ENCODE measurements at places on chromosomes 2 and 18.

DNA sequence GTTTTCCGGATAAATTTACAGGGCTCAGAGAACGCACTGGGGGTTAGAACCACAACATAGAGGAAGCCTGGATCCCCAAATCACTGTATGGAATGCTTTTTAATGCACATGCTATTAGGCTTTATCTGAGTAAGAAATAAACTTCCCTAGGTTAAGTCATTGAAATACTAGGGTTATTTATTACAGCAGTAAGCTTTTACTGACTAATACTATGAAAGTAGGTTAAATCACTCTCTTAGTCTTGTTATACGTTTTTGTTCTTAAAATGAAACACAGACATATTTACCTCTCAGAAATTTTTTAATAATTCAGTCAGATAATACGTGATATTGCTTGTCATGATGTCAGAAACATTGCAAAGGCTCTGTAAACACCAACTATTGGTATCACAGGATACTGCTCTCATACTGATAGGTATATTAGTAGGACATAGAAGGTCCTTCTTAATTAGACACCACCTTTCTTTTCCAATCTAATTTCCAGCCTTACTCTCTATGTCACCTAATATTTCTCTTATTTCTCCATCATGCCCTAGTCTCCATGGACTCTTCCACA is 162.7 kb upstream of the NYAP2 start:
- DNase-seq: no peak

GRCh38 chr2:34815052-34815741 is 1216.1 kb upstream of the FAM98A start:
- no peak for DNase-seq

GRCh38 chr2:46615986-46616485 is 136.7 kb downstream of the TMEM247 start:
- no peak for DNase-seq

DNA sequence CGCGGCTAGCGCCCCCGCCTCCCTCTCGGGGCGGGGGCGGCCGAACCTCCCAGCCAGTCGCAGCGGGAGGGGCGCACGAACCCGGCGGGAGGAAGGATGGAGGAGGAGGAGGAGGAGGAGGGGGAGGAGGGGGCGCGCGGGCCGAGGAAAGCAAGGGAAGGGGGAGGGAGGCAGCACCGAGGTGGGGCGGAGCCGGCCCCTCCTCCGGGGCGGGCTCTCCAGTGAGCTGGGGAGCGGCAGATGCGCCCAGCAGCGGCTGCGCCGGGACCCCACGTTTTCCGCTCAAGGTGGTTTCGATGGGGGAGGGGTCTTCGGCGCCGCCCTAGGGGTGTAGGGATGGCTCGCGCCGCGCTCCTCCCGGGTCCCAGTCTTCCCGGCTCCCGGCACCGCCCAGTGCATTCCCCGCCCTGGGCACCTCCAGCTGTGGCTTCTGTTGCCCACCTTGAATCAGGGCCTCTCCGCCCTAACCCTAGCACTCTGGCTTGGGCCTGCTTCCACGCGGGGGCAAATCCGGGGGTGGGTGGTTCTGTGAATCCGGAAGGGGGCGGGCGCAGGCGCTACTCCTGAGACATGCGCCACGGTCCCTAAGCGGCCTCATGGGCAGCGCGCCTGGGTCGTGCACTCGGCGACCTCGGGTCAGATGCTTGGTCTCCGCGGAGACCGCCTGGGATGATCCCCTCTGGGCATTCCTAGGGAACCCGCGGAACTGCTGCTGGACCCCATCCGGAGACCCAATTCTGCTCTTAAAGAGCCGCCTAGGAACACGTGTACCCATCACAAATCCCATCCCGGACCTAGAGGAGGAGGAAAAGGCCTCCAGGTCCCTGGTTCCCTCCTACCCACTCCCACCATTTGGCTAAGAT is at the start of gene FBXO41:
Gene FBXO41 (minus strand): TSS at position 183 of the 863 bp plus-strand sequence. CDS start 14,848 bp downstream, outside the sequence.
- peak; percentile 82 for DNase-seq

- no peak for DNase-seq
Measured at GRCh38 chr2:225597911-225598310, 198.4 kb downstream of the NYAP2 start.

DNA sequence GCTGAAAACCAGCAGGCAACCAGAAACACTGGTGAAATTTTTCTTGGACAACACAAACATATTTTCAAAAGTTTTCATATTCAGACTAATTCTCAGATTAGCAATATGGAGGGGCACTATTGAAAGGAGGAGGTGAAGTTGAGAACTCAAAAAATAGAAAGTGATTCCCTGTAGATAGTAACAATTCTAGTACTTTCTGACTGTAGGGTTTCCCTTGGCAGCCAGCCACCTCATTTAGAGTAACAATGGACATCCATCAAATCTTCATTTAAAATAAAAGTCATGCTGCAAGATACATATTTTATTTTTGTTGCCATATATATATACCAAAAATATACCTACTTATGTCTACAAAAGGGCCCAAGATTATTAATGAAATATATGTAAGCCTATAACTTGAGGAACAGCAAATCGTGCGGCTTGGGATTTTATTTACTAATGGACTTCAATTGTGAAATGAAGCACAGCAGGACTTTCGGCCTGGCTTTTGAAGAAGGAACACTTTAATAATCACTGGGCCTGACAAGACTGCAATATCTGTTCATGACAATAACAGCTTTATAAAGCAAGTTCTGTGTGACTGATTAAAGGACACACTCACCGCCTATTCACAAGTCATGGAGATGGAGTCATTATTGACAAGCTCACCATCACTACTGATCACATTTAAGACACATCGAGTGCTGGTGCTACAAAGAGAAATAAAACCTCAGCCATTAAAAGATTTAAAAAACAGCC is 6.8 kb upstream of the NR4A2 start:
- no peak for DNase-seq

DNA sequence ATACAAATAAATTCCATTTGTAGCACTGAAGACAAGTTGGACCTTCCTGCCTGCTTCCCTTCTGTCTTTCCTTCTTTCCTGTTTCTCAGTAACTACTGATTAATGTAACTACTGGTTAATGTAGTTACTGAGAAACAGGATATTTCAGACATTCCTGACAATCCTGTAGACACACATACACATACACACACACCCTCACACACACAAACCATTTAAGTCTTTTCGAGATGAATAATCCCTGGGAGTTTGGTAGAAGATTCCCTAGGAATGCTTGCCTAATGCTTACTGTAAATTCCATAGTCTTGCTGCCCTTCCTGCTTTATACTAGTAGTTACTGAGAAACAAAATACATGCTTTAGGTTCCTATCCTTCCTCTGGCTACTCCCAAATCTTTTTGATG is 83.9 kb downstream of the PIK3C3 start:
- no peak for DNase-seq

GRCh38 chr18:3425446-3425845 is 24.5 kb upstream of the TGIF1 start:
- DNase-seq: no peak

DNA sequence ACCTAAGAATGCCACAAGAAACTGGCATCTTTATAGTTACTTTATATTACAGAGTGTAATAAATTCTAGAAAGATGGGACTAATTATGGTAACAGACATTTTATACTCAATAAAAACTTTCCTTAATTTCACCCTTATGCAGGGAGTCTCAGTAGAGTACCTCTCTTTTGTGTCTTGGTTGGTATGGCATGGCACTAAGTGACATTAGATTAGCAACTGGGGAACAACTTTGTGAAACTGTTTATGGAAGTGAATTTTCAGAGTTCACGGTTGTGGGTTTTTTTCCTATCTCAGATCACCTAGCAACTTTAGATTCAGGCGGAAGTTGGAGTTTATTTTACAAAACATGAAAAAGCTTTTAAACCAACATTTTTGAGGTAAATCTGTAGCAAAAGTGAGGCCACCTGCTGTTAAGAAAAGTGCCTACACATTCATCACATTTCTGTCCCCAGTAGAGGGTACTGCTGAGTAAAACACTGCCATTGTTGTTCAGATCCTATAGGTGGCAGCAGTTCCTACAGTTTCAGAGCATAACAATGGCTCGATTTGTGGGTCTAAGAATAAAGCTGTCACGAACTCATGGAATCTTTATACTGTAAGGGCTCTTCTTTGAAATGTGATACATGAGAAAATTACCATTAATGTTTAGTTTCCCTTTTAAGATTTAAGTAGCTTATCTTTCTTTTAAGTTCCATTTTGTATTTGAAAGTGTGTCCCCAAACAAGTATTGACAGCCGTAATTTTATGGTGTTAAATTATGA is 117.6 kb downstream of the CAMKMT start:
- peak; percentile 25 for DNase-seq

DNA sequence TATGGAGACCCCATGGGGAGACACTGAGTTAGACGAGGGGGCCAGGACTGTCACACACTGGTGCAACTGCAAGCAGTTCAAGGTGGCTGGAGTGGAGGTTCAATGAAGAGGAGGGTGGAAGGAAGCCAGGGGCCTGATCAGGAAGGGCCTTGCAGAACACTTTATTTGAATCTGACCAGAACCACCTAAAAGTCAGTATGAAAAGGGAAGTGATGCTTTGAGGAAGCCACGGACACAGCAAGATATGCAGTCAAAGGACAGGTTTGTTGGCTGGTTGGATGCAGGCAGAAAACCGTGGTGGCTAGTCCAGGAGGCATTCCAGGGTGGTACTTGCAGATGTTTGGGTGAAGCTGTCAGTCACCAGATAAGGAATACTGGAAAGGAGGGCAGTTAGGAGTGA is 3.5 kb upstream of the FAM124B start:
- no peak for DNase-seq

DNA sequence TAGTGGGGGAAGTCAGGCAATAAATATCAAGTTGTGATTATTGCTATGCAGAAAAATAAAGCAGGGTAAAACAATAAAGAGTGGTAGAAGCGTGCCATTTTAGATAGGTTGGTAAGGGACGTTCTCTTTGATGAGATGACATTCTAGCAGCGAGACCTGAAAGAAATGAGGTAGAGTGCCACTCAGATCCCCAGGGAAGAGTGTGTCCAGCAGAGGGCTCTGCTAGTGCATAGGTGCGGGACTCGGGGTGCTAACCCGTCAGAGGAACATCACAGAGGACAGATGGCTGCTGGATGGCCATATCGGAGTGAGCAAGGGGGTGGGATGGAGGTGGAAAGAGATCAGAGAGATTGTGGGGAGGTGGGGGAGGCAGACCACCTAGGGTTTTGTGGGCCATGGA is 16.3 kb upstream of the GTF2A1L start:
- DNase-seq: no peak

GRCh38 chr2:173747035-173747434 is 218.1 kb downstream of the SP3 start:
- no peak for DNase-seq

DNA sequence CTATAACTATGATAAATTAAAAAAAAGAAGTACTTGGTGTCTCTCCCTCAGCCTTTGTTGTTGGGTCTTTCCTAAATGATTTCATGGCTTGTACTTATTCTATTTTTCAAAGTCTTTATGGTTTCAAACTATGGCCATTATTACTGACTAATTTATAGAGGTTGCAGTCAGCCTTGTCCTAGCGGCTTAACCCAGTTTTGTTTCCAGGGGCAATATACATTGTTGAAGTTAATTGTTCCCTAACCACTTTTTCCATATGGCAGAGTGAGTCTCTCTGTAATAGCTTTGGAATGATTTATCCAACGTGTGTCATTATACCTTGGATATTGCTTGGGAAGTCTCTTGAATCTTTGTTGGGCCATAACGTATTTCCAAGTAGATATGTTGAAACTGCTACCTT is 408.8 kb downstream of the HRH4 start:
- DNase-seq: no peak

- no peak for DNase-seq
Measured at GRCh38 chr2:158893474-158893873, 75.0 kb upstream of the TANC1 start.

- no peak for DNase-seq
Measured at GRCh38 chr2:143261986-143262385, 132.8 kb downstream of the ARHGAP15 start.

DNA sequence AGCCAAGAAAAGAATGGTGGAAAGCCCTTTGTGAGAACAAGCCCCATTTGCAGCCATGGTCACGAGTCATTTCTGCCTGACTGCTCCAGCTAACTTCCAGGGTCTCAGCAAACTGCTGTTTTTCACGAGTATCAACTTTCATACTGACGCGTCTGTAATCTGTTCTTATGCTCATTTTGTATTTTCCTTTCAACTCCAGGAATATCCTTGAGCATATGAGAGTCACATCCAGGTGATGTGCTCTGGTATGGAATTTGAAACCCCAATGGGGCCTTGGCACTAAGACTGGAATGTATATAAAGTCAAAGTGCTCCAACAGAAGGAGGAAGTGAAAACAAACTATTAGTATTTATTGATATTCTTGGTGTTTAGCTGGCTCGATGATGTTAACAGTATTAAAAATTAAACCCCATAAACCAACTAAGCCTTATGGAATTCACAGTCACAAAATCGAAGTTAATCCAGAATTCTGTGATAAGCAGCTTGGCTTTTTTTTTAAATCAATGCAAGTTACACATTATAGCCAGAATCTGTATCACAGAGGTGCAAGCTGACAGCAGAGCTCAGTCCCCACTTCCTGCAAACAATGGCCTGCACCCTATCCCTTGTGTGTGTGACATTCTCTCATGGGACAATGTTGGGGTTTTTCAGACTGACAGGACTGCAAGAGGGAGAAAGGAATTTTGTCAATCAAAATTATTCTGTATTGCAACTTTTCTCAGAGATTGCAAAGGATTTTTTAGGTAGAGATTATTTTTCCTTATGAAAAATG is 26.1 kb downstream of the SLC14A1 start:
- no peak for DNase-seq

- DNase-seq: no peak
Measured at GRCh38 chr2:69221512-69221911, 165.5 kb downstream of the GFPT1 start.

DNA sequence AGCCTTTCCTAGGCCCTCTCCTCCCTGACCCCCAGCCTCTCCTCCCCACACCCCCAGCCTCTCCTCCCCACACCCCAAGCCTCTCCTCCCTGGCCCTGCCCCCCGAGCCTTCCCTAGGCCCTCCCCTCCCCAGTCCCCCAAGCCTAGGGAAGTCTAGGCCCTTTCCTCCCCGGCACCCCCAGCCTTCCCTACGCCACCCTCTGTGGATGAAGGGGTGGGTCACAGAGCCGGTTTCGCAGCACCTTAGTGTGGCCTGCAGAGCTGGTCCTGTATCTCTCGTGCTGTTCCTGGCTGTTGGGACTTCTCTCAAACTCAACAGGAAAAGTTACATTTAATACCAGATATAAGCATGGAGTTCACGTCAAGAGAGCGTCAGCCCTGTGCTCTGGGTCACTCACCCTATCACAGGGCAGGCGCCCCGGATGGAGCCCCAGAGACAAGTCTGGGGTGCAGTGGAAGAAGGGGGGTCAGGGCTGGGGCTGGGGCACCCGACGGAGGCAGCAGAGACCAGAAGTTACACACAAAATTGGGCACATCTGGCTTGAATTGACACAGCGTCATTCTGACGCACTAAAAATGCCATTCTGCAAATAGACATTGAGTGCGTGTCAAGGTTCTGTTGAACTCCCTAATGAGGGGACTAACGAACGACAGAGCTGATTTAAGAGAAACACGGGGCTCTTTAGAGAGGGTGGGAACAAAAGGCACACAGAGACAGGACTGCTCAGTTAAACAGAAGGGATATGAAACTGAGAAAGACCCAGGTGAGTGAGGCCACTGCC is 24.0 kb downstream of the KCNIP3 start:
- DNase-seq: no peak

DNA sequence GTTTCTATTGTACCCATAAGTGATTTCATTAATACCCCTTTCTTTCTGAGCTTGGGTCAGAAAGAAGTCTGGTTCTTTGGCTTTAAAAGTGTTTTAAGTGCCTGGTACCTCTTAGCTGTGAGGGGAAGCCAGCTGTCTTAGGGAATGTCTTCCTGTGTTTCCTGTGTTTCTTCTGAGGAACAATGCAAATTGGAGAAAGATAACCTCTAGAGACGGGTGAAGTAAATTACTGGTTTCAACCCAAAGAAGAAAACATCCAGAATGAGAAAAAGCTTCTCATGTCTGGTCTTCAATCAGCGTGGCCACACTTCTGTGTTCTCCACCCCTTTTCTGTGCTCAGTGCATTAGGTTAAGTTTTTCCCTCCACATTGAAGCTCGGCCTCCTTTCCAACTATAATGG is 10.2 kb upstream of the CHN1 start:
- DNase-seq: no peak

Measured in GM12892 (cell line).